GM23338 (cell line): ENCODE measurements at places on chromosomes 7 and 10. TPM values are rescaled to one million over a fixed set of nuclear protein-coding genes. Genes with fewer than 3 reads are reported as not detected.

- peak; percentile 38 for DNase-seq
Observed at GRCh38 chr10:60209874-60210570, 179.7 kb downstream of the ANK3 start.

GRCh38 chr10:33335801-33336581 lies 1.5 kb upstream of the NRP1 start:
- DNase-seq = peak; percentile 70

- peak; percentile 22 for DNase-seq
Observed at GRCh38 chr10:7333961-7334641, 76.7 kb downstream of the SFMBT2 start.

GRCh38 chr7:33952824-33953223 lies 47.5 kb downstream of the BMPER start:
- no peak for DNase-seq

FAM180A gene
- polyA plus RNA-seq = not detected in 2 replicates

DNA sequence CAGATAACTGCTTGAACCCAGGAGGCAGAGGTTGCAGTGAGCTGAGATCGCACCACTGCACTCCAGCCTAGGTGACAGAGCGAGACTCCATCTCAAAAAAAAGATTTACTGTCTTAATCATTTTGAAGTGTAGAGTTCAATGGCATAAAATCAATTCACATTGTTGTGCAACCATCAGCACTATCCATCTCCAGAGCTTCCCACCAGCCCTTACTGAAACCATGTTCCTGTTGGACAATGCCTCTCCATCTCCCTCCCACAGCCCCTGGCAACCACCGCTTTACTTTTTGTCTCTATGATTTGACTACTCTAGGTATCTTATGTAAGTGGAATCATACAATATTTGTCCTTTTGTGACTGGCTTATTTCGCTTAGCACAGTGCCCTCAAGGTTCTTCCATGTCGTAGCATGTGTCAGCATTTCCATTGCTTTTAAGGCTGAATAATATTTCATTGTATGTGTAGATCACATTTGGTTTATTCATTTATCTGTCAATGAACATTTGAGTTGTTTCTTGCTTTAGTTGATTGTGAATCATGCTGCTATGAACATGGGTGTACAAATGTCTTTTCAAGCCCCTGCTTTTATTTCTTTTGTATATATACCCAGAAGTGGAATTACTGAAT lies 33.1 kb downstream of the NACAD start:
- no peak for DNase-seq

DNA sequence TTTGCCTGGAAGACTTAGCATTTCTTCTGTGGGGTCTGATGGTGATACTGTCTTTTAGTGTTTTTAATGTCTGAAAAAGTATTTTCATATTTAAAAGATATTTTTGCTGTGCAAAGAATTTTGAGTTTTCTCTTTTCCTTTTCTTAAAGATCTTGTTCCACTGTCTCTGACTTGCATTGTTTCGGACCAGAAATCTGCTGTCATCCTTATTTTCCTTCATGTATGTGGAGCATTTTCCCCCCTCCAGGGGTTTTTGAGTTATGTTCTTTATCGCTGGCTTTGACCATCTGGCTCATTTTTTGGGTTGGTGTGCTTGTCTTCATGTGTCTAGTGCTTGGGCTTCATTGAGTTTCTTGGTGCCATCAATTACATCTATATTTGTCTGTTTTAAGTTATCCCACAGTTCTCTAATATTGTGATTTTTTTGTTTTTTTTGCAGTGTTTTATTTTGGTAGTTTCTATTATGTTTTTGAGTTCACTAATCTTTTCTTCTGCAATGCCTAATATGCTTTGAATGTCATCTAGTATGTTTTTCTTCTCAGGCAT lies 119.9 kb downstream of the MGMT start:
- DNase-seq = peak; percentile 29

DNA sequence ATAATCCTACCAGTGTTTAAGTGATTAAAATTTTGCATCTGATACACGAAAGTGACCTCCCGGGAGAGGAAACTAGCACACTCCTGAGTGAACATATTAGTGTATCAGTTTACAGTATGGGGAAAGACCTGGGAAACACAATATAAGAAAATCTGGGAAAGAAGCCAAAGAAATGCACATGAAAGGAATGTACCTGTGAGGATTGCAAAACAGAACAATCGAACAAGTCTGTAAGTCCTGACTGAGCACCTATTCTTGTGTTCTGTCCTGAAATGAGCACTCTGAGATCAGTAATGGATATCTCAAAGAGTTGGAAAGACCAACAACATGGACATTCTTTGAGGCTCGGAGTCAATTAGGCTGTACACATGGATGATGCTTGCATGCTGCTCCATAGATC lies 554.7 kb downstream of the SORCS3 start:
- no peak for DNase-seq

ZNF277 gene
- polyA plus RNA-seq = 28.9 and 30.0 TPM in 2 replicates

GRCh38 chr10:131155218-131155875 lies 156.2 kb downstream of the TCERG1L start:
- DNase-seq = no peak

- no peak for DNase-seq
Observed at GRCh38 chr10:8365935-8366911, 311.7 kb downstream of the GATA3 start.

CDK1 gene
- polyA plus RNA-seq = 148 and 165 TPM in 2 replicates

CPN1 gene
- 0.32 TPM in 1 of 2 replicates, not detected in the other for polyA plus RNA-seq

- no peak for DNase-seq
Observed at GRCh38 chr7:112882022-112882421, 91.8 kb upstream of the TMEM168 start.

DNA sequence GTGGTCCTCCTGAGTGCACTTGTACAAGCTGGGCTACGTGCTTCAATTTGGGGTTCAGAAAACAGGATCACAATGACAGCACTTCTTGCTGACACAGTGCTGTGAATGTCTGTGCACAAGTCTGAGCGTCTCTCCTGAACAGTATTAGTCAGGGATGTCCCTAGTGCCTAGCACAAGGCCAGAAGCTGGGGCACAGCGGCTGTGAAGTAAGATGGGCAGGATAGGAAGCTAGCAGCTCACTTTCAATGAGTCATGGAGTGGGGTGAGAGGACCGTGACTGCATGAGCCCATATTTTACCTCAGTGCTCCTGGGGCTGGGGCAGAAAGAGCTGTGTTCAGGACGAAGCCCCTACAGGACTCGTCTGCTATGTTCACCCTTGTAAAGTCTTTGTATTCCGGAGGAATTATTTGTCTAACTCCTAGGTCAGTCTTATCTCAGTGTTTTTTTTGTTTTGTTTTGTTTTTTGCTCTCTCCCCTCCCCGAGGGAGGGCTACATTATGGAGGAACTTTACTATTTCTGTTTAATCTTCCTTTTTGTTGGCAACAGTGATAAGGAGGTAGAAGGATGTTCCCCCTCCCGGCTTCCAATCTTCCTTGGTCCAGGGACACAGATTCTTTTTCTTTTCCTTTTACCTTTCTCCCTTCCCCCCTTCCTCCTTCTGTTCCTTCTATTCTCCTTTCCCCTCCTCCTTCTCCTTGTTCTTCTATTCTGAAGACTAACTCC lies 2.8 kb upstream of the LRMDA start:
- DNase-seq = no peak

DNA sequence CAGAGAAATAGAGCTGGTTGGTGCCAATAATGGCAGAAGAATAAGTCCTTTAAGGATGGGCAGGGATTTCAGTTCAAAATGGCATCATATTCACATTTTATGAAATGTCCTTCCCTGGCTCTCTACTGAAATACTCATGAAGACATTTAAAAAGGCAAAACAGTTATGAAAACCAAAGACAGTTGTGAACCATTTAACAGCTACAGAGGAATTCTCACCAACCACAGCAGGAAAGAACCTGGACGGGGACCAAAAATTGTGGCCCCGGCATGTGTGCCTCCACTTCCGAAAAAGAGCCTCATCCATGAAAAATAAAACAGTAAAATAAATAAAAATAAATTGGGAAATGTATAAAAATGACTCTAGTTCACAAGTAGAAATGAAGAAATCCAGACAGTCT lies 539.5 kb downstream of the SUGCT start:
- no peak for DNase-seq

DNA sequence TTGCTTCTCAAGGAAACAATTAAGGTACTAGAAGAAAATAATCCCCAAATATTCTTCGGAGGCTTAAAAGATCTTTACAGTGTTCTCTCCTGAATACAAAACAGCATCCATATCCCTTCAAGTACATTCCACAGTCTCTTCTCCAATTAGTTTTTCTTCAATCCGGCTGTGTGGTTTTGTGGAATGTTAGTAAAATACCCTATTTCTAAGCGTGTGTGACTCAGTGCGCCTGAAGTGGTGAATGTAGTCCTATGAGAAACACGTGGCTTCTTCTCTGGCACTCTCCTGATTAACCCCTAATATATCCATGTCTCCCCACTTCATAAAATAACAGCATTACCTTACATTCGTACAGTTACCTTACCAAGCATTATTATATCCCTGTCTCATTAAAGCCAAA lies 570.2 kb downstream of the ARL4A start:
- DNase-seq = no peak

- DNase-seq = peak; percentile 41
Observed at GRCh38 chr7:3942816-3943745, 642.0 kb downstream of the SDK1 start.

DNA sequence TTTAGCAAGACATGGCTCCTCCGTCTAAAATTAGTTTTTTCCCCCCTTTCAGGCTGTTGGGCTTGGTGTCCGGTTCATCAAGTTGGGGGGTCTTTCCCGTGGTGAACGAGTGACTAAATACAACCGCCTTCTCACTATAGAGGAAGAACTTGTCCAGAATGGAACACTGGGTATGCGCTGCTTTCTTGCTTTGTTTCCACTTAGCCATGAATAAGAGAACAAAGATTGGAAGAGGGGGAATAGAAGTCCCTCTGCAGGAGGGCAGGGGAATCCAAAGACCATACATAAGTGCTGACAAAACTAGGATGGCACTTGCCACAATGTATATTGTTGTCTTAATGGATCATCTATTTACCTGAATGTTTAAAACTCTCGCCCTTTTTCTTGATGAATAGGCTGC lies 30.5 kb downstream of the ENO4 start:
- DNase-seq = no peak

PTN gene
- 39.4 and 42.2 TPM in 2 replicates for polyA plus RNA-seq

DNA sequence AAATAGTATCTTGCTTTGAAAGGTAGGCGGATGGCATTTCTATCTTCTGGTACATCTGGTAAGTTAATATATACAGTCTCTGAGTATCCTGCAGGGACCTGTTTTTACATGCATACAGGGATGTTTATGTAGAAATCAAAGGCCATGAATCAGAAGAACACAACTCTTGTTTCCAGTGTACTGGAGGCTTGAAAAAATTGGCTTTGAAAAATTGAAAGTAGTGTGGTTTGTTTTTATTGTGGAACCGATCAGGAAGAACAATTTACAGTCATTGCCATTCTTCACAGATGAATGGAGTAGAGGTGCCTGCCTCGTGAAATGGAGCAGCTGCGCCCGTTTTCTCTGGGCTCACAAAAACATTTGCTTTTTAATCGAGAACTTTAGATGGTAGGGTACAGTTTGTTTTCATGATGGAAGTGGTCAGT lies 54.0 kb upstream of the RPA3 start:
- no peak for DNase-seq

DNA sequence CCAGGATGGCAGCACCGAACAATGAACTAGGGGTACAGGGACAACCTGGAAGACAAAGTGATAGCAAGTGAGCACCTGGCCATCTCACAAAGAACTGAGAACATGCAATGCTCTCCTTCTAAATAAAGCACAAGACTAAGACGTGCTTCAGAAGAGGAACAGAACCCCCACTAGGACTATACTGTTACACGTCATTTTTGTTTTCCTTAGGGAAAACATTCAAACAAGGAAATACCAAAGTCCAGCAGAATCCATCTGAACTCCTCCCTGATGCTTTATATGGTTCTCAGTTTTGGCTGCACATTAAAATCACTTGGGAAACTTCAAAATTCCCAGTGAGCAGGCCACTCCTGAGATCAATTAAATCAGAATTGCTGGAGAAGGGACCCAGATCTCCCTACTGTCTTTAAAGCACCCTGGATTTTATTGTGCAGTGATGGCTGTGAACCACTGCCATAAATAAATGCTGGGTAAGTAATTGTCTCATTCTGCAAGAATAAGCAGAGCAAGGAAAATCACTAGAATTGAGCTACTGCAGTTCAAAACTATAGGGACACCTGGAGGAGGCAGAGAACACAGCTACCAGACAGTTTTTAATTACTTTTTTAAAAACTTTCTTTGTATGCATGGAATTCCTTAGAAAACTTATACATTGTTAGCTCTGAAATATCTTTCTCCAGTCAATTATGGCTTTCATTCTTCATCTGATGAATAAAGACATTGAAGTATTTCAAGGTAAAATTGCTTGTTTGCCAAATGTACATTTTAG lies 866.5 kb upstream of the GHITM start:
- peak; percentile 4 for DNase-seq

DNA sequence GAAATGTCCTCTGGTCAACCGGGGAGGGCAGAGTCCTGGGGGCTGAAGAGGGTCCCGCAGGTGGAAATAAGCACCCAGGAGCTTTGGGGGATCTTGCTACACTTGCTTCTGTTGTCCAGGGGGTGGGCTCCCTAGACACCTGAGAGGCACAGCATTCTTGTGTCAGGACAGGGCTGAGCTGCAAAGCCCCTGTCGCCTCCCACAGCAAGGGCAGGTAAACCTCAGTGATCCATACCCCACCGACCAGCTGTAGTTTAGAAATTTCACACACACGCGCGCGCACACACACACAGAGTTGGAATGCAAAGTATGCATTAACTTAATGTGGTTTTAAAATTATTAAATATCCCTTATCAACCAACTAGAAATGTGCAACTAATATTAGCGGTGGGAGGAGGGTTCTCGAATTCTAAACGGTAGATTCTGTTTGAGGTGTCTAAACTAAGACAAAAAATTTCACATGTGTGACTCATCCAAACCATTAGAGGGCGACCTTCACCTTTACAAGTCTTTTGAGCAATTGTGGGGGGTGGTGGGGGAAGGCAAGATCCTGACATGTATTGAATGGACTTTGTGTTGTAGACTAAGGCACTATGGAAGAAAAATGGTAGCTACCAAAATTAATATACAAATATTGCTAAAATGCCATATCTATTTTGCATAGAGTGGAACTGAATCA lies 34.3 kb upstream of the PTF1A start:
- DNase-seq = peak; percentile 87

DNA sequence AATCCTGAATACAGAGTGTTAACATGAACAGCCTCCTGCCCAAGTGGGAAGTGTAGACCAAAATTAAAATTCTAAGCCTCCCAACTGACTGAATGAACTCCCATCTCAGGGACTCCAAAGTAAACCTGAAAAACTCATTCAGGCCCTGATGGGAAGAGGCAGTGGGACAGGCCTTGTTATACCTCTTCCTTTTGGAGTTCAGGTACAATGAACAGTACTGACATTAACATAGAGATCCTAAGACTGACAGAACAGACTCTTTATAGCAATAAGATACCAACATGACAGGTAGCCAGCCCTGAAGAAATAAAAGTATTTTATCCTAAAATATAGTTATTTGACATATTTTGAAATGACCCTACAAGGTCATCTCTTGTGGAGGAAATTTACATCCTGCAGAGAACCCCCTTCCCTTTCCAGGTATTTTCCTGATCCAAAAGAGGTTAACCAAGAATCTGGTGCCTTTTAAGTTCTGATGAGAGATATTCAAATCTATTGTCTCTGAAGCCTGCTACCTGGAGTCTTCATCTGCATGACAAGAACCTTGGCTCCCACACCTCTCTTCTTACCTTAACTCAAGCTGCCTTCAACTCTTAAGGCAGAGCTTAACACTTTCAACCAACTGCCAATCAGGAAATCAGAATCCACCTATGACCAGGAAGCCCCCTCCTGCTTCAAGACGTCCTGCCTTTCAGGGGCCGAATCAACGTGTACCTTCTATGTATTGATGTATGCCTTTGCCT lies 103.3 kb upstream of the PFKP start:
- DNase-seq = peak; percentile 90

ATOH7 gene
- polyA plus RNA-seq = 0.23 TPM in 1 of 2 replicates, not detected in the other

- DNase-seq = peak; percentile 78
Observed at GRCh38 chr7:73738220-73738611, 386 bp downstream of the ABHD11 start.

NKX1-2 gene
- 9.4 and 9.8 TPM in 2 replicates for polyA plus RNA-seq

ZNF655 gene
- polyA plus RNA-seq = 20.6 and 21.7 TPM in 2 replicates
